ENCODE measurements at places on chromosomes 11 and 22.

DNA sequence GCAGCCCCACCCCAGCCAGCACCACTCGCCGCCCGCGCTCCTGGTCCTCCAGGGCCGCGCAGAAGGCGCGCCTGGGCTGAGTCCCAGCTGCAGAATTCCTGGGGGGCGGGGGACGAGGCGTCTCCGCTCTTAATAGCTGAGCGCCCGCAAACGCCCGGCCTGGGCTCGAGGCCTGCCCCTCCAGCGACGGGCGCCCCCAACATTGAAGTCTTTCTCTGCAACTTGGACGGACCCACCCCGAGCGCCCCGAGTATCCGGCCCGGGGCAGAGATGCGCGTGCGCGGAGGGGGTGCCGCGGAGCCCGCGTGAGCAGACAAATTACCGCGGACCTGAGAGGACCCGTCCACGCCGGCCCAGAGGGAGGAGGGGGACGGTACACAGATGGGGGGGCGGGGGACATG lies 6.7 kb upstream of the SYT7 start:
- no peak for DNase-seq

DNA sequence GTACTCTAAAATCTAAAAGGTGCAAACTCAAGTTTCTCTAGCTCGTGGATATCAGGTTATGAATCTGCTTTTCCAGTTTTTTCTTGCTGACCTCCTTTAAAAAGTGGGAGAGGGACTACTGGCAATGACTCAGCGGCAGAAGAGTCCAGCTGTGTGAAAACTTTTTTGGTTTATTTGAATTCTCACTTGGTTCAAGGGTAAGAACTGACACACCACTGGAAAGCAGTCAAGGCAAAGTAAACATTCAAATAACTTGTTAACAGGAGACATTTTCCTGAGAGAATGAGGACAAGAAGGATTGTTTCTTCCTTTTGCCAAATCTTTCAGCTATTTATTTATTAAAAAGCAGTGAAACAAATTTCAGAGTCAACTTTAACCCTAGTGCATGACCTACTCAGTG lies 36.1 kb downstream of the CDON start:
- no peak for DNase-seq

DNA sequence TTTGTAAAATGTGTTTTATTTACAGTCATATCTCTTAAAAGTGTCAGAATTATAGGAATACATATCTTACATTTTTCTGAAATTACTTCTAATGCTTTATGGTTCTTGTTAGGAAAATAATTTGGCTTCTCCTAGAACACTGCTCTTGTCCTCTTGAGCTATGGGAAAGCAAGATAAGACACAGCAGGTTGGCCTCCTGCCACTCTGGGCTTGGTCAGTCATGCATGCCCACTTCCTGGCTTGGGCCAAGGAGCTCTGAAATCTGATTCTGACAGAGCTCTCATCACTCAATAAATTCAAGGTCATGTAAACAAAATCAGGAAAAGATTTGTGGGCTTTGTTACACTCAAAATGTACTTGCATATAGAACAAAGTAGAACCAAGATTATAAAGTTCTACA lies 1036.0 kb downstream of the OPCML start:
- DNase-seq, result no peak

DNA sequence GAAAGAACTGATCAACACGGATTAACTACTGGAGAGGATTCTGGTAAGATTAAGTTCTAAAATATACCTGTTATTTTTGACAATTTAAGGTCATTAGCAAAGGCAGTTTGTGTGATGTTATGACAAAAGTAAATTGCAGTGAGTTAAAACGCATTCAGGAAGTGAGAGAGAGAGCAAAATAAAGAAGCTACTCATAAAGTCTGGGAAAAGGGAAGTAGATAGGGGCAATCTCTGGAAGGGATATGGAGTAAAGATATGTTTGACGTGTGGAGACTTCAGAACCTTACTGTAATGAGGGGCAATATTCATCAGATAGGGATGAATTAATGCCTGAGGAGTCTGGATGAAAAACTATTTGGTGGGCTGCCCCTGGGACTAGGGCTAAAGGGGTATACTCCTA lies 16.8 kb downstream of the OR56B4 start:
- no peak for DNase-seq
